ENCODE measurements at places on chromosomes 12 and 14. TPM values are rescaled to one million over a fixed set of nuclear protein-coding genes. Genes with fewer than 3 reads are reported as not detected.

Gene LTBR
- 101 TPM for polyA plus RNA-seq

Gene HOXC4
- 0.81 TPM for polyA plus RNA-seq

Gene LBHD2
- polyA plus RNA-seq: not detected

Gene GNB3
- polyA plus RNA-seq: 0.80 TPM
